NCI-H1694 (cell line): ENCODE measurements at places on chromosomes 6 and 20.
A peak's percentile ranks its signal among the peaks of the same experiment; 100 is the strongest.

DNA sequence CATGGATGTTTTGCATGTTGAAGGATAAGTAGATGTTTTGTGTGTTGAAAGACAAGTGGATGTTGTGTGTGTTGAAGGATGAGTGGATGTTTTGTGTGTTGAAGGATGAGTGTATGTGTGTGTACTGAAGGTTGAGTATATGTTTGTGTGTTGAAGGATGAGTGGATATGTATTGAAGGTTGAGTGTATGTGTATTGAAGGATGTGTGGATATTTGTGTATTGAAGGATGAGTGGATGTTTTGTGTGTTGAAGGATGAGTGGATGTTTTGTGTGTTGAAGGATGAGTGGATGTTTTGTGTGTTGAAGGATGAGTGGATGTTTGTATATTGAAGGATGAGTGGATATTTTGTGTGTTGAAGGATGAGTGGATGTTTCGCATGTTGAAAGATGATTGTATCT is 325.0 kb downstream of the CDH4 start:
- DNase-seq, result no peak

DNA sequence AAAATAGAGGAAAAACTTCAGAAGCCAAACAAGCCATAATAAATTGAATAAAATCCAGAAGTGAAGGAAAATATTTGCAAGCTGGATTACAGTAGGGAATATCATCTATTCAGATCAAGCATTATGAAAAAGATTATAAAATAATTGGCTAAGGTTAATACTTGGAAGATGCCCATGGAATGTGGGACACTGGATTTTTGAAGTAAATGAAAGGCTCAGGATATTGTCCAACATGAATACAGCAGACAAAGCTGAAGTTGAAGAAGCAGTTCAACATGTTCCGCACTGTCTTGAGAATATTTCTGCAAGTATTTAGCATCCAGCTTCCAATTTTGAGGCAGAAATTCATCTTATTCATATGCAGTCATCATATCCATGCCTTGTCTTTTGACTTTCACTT is 1278.4 kb upstream of the GJE1 start:
- DNase-seq, result no peak

DNA sequence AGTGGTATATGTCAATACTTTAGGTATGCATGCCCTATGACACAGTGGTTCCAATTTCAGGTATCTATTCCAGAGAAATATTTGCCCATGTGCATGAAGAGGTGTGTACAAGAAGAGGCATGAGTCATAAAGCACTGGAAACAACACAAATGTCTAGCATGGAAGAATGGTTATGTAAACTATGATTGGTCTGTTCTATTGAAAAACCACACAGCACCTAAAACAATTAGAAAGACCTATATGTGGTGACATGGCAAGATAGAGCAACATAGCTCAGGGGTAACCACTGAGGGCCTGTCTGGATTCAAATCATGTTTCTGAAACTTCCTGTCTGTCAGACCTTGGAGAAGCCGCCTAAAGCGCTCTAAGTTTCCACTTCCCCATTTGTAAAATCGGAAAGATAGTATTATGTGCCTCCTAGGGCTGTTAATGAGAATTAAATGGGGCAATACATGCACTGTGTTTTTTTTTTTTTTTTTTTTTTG is 76.0 kb upstream of the SHLD1 start:
- no peak for DNase-seq

DNA sequence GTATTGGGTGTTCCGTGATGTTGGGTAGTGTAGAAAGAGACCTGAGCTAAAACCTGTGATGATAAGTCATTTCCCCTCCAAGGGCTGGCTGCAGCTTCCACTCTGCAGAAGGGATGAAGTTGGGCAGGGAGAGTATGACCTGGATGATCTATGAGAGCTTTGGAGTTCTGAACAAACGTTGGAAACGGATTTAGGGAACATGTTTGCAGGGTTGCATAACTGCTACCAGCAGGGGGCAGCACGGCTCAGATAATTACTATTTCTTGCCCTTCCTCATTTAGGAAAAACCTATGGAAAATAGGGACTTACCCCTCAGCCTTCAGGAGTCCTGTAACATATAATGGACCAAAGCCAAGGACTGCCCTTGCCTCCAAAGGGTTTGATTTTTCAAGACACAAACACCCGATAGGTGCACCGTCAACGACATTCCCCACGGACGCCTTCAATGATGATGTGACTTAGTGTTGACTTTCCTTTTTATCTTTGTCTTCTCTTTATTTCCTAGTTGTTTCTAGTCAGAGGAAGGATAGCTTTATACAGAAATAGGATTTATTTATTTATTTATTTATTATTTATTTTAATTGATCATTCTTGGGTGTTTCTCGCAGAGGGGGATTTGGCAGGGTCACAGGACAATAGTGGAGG is 164.9 kb upstream of the SASH1 start:
- DNase-seq, result peak; percentile 22

GRCh38 chr6:130233330-130233729 is 10.6 kb upstream of the SAMD3 start:
- DNase-seq, result no peak

GRCh38 chr20:59322585-59323454 is 22.4 kb downstream of the EDN3 start:
- DNase-seq, result no peak

DNA sequence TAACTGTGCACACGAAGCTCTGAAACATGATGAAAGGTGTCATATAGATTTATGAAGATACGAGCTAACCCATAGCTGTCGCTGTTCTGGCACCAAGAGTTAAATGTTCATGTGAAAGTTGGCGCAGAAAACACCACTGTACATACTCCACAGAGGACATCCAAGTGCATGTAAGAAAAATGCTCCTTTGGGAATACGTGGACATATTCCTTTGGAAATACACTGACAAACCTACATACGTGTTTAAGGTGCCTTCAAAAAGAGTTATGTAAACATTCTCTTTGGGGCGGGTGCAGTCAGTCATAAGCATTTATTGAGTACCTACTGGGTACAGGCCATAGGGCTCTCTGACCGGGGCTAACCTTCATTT is 723 bp upstream of the ARID1B start:
- DNase-seq, result peak; percentile 62

DNA sequence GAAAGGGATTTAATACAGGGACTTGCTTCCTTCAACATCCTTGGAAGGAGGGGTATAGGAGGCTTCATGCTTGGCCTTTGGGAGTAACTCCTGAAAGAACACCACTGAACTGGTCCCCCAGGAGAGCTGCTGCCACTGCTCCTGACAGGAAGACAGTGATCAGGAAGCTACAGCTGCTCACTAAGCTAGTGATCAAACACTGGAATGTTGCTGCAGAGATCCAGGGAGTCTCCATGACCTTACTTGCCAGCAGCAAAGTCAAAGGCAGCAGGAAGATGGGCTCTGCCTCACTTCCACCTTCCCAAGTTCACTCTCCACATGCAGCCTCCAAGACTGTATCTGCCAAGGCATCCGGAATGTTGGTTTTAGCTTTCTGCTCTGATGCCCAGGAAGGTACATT is 31.8 kb downstream of the PIM1 start:
- no peak for DNase-seq
